GM13976 (cell line): ENCODE measurements at places on chromosomes 5 and 9.

DNA sequence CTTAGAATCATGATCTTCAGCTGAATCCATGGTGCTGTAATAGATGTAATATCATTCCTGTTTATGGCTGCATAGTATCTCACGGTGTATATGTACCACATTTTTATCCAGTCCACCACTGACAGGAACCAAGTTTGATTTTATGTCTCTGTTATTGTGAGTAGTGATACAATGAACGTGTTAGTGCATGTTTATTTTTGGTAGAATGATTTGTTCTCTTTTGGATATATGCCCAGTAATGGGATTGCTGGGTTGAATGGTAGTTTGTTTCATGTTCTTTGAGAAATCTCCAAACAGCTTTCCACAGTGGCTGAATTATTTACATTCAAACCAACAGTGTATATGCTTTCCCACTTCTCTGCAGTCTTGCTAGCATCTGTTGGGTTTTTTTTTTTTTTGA, 175.1 kb upstream of the CDH10 start:
- no peak for DNase-seq

- no peak for DNase-seq
Measured at GRCh38 chr9:13467157-13467556, 187.7 kb upstream of the MPDZ start.

DNA sequence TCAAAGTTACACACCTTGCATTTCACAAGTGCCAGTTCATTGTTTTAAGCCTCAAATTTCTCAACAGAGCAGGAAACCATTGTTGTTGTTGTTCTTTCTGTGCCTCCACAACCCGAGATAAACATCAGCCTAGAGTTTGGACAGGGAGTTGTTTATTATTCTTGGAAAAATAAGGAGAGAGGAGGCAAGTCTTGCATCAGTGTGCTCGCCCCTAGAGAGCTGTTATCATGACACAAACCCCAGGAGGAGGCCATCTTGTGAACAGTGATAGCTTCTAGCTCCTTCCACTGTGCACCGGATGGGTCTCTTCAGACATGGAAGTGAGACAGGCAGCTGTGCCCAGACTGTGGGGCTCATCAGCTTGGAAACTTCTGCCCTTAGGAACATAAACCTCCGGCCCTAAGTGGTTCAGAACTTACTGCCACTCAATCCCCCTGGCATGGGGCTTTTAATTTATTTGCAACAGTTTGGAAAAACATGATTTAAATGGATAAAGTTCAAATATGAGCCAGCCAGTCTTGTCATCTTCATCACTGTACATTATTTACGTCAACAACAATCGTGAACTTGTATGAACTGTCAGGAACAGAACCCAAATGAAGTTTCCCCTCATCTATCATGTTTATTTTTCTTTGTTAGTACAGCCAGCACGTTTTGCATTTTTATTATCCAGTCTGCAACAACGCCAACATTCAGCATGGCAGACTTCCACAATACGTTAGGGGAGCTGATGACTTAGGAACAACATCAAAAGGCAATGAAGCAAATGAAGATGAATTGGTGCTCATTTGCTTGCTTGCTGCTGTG, 181.7 kb upstream of the S1PR3 start:
- no peak for DNase-seq

GRCh38 chr5:87329114-87329513, 61.4 kb downstream of the RASA1 start:
- no peak for DNase-seq

GRCh38 chr5:139551191-139551889, 9.8 kb upstream of the UBE2D2 start:
- DNase-seq = no peak

DNA sequence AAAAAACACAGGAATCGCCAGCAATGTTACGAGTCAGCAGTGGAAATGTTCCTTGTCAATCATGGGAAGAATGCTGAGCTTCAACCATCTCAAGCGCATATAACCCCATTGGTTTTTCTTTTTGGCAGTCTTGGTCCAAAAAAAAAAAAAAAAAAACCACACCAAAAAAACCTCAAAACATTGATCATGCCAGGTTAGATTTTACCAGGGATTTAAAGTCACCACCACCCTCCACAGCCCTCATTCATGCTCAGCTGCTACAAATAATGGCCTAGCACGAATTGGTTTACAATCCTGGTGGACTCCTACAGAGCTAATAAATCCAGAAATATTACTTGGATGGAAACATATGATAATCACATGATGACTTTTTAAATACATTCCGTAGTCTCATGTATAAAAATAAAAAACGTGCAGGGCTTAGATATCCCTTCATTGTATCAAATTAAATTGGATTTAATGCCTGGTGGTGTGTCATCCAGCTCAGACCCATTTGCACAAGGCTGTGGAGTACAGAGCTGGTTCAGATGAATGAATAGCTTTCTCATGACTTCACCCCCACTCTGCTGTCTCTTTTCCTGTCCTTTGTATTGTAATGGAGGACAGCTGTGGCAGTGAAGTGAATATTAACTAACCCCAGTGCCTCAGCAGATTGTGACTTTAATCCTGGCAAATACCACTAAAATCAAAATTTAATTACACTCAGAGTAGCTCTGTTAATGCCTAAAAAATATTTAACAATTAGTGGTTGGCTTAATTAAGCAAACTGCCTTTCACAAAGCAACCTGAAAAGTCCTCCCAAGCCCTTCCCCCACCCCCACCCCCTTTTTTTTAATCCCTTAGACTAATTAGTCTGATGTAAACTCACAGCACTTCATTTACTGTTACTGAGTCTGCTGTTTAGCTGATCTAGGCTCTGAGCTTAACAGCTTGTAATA, 626.5 kb upstream of the ZNF608 start:
- DNase-seq = no peak
